Stimulated activated CD4-positive, alpha-beta T cell treated with anti-CD3 and anti-CD28 coated beads, Interleukin-4, amount 100 ng/mL, for 24 hours (primary cell): ENCODE measurements at places on chromosomes 1 and 21.

- peak; percentile 65 for DNase-seq
These were observed 19.4 kb downstream of the PRPF38A start for GRCh38 chr1:52423771-52424170.

DNA sequence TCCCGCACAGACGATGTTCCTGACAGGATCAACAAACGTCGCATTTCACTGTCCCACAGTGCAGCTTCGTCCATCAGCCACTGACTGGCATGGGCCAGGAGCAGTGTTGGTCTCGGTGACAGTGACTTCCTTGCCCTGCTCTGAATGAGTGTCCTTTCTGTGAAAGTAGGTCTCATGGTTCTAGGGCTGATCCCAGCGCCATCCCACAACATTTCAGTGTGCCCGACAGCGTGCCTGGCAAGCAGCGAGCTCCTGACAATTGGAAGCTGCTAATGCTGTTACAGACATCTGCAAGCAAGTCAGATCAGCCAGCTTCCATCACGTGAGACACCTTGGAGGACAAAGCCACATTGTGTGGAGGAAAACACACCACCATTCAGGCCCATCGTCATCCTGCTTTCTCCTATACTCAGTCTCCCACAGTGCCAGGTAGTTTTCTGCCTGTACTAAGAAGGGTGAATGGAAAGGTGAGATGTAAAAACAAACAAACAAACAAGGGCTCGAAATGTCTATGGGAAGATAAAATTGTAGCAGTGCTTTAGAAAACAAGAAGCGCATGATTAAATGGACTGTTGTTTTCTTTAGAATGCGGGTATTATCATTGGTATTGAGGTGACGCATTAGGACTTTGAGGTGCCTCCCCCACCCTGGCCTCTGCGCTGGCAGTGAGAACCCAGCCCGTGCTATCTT is 21.9 kb downstream of the ERRFI1 start:
- DNase-seq: no peak

GRCh38 chr1:241406421-241406820 is 49.4 kb upstream of the RGS7 start:
- DNase-seq: no peak

DNA sequence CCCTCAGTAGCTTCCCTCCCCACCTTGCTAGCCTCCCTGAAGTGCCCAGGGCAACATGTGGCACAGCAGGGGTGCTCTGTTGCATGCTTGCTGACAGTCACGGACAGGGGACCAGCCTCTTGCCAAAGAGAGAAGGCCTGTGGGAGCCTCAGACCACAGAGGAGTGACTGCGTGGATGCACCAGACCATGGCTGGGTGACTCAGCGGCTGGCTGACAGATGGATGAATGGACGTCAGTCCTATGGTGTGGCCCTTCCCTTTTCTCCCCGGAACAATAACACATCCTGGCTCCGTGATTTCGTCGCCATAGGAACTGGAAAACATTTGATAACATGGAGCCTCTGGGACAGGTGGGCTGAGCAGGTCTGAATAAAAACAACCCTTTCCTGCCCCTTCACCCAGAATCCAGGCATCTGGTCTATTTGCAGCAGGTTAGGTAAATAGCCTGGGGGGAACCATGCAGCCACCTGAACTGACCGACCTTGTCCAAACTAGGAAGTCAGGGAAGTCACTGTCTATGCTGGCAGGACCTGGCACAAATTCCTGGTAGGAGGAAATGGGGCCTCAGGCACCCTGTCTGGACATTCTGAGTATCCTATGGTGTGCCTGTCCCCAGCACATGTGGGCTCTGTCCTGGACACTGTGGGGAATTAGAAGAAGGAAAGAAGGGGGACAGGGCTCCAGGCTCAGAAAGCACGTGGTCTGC is 53.3 kb downstream of the NENF start:
- DNase-seq: no peak

- DNase-seq: peak; percentile 23
These were observed 24.9 kb upstream of the ENO1 start for GRCh38 chr1:8903410-8903809.
